ENCODE measurements at places on chromosomes 12 and 14.

DNA sequence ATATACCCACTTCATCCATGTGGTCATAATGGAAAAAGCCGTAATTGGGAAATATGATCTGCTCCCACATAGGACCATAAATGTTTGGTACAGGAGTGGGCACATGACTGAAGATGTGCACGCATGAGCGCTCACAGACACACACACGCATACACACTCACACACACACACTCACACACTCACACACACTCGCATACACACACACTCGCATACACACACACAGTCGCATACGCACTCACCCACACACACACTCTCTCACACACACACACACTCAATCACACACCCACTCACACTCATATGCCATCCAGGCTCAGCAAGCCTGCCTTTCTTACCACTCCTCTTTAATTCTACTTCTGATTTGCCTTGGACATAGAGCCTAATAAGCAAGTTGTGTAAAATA, 45.6 kb upstream of the EGLN3 start:
- no peak for DNase-seq

DNA sequence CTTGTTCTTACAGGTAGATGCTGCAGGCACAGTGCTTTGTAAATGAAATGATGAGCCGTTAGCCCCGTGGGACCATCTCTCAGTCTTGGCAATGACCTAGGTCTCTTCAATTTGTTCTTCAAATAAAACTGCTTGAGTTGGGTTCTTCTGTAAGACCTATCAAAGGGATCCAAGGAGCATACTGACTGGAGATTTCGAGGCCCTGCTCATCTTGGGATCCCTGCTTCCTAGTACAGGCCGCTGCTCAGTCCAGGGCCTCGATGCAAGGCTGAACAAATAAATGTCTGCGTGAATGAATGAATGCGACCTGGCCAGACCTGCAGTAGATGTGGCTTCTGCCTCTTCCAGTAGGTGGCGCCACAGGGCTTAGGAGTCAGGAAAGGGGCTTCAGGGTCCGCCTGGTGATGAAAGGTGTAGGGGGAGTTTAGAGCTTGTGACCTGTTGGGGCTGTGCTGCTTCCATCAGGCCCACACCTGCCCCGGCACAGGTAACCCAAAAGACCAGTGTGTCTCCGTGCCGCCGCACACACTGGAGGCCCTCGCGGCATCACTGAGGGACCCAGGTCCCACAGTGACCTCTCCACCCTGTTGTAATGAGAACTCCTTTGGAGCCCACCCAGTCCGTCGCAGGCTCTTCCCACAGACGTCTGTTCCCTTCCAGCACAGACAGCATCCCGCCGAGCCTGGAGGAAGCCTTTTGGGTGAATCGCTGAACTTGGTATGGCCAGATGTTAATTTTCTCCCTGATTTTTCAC, 4.4 kb downstream of the CACNA1C start:
- no peak for DNase-seq

DNA sequence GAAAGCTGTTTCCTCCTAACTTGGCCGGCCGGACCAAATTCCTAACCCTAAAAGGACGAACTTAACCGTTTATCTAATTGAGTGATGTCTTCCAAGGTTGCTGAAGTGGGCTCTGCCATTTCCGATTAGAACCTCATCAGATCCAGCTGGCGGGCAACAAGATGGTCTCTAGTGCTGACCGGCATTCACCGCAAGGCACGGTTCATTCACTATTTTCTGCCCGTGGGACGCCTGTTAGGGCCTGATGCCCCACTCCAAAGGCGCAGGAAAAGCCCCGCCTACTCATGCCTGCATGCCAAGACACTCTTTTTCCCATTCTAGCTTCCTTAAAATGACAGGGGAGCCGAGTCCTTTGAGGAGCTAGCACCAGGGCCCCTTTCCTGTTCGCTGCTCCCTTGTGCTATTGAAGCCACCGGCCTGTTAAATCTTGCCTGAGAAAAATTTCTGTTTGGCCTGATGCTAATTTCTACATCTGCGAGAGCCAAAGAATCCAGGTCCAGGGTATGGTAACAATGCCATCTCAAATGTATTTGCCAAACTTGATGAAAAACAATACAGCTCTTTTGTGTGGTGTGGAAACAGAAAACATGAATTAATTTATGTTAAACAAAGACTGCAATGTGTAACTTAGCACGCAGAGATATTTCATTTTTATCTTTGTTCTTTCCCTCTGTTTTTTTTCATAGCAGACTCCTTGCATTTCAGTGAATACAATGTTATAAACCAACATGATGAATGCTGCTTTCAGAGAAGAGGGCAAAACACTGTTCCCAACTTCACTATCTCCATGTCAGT, 1071.2 kb upstream of the USP15 start:
- DNase-seq: no peak

- DNase-seq: no peak
Measured at GRCh38 chr12:101485021-101485420, 9.9 kb downstream of the SPIC start.

Measured in activated B cell treated with CpG ODN at 0.5 μM for 24 hours (primary cell).